ENCODE measurements at places on chromosomes 12 and 14. TPM values are rescaled to one million over a fixed set of nuclear protein-coding genes. Genes with fewer than 3 reads are reported as not detected.

The NTN4 gene
- total RNA-seq = 12.3 TPM

The MDM2 gene
- total RNA-seq = 64.7 TPM

The FGF6 gene
- total RNA-seq = not detected

The TPH2 gene
- total RNA-seq = not detected

- H3K4me1 ChIP-seq = peaks cover 27% of the 10 kb centered on the region
- H3K27me3 ChIP-seq = peaks cover 45% of the 10 kb centered on the region
- H3K27ac ChIP-seq = no peak overlapping the region
- H3K36me3 ChIP-seq = no peaks in the 10 kb centered on the region
Measured at GRCh38 chr12:102955926-102956737, 1.3 kb upstream of the ASCL1 start.

DNA sequence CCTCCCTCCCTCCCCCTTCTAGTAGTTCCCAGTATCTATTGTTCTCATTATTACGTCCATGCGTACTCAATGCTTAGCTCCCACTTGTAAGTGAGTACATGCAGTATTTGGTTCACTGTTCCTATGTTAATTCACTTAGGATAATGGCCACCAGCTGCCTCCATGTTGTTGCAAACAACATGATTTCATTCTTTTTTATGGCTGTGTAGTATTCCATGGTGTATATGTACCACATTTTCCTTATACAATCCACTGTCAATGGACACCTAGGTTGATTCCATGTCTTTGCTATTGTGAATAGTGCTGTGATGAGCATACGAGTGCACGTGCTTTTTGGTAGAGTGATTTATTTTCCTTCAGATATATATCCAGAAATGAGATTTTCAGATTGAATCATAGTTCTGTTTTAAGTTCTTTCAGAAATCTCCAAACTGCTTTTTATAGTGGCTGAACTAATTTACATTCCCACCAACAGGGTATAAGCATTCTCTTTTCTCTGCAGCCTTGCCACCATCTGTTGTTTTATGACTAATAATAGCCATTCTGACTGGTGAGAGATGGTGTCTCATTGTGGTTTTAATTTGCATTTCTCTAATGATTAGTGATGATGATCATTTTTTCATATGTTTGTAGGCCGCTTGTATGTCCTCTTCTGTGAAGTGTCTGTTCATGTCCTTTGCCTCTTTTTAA, 17.9 kb upstream of the CLEC7A start:
- H3K4me3 ChIP-seq = no peak overlapping the region
- DNase-seq = no peak
- no peaks in the 10 kb centered on the region for H3K36me3 ChIP-seq
- H3K4me1 ChIP-seq = no peaks in the 10 kb centered on the region

GRCh38 chr14:76778546-76779215, 17.4 kb downstream of the VASH1 start:
- no peak overlapping the region for H3K4me3 ChIP-seq
- H3K27ac ChIP-seq = no peak overlapping the region
- H3K4me1 ChIP-seq = no peaks in the 10 kb centered on the region

DNA sequence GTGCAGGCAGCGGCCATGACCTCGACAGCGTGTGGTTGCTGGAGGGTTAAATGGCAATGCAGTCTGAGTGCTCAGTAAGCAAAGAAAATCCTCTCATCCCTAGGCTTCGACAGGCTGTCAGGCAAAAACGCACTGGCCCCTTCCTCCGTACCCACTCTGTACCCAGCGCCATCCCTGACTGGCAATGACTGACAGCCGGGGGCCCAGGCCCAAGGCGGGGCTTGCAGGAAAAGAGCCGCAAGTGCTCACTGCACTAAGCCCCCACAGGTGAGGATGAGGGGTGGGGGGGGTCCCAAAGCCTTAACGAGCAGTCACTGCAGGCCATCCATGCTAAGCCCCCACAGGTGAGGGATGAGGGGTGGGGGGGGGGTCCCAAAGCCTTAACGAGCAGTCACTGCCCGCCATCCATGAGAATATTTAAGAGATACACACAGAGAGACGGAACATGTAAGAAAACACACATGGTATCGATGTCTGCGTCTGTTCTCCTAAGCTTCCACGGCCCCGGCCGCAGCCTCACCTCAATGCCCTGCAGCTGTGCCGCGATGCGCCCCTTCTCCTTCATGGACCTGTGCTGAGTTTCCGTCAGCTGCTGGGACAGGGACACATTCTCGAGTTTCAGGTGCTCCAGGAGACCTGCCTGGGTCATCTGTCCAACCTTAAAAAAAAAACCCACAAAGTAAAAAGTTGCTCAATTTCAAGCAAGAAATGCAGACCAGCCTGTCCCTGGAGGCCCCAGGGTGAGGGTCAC, 30.7 kb downstream of the GOLGA3 start:
- no peak for DNase-seq
- H3K27ac ChIP-seq = no peak overlapping the region
- H3K36me3 ChIP-seq = peaks cover 91% of the 10 kb centered on the region
- no peaks in the 10 kb centered on the region for H3K4me1 ChIP-seq
- H3K27me3 ChIP-seq = no peaks in the 10 kb centered on the region

Measured in Peyer's patch (tissue), 4 donors.